ENCODE measurements at places on chromosomes 12 and 14. TPM values are rescaled to one million over a fixed set of nuclear protein-coding genes. Genes with fewer than 3 reads are reported as not detected.
A peak's percentile ranks its signal among the peaks of the same experiment; 100 is the strongest.

GPRC5D gene
- total RNA-seq, result not detected

CIROP gene
- total RNA-seq, result not detected

DLGAP5 gene
- not detected for total RNA-seq

PDZRN4 gene
- 2.1 TPM for total RNA-seq

TRHDE gene
- 0.77 TPM for total RNA-seq

GLIPR1L1 gene
- not detected for total RNA-seq

RDH12 gene
- not detected for total RNA-seq

- no peak for DNase-seq
Observed at GRCh38 chr14:104462651-104463630, 116.6 kb upstream of the C14orf180 start.

- DNase-seq, result no peak
Observed at GRCh38 chr14:93114068-93114710, 1.5 kb downstream of the ITPK1 start.

DNA sequence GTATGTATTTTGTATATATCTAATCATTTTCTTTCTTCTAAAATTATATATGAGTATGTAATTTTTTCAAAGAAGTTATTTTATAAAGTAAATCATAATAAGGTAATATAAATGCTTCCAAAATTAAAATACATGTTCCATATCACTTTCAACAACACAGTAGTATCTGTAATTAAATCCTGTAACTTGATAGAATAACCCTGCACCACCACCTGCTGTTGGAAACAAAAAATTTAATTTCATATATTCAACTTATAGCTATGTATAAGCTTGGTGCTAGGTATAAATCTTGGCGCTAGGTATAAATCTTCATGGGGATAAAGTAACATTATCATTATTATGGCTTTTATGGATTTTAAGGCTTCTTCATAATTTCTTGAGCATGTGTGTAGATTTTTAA, 149.7 kb upstream of the DCN start:
- DNase-seq, result no peak

DNA sequence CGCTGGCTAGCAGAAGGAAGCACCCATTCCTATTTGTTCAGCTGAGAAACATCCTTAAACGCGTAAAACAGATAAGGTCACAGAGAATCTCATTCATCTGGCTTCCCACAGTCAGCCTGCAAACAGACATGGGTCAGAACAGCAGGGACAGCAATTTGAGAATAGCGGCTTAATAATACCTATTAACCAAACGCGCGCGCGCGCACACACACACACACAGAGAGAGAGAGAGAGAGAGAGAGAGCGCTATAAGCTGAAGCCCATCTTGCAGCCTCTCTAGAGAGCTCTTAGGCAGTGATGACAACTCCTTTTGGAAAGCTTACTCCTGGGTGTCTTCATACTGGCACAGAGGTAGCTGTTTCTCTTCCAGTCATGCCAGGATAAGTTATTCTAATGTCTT, 26.4 kb downstream of the TMEM132D start:
- no peak for DNase-seq

- DNase-seq, result no peak
Observed at GRCh38 chr14:55239320-55239719, 31.9 kb upstream of the FBXO34 start.

DNA sequence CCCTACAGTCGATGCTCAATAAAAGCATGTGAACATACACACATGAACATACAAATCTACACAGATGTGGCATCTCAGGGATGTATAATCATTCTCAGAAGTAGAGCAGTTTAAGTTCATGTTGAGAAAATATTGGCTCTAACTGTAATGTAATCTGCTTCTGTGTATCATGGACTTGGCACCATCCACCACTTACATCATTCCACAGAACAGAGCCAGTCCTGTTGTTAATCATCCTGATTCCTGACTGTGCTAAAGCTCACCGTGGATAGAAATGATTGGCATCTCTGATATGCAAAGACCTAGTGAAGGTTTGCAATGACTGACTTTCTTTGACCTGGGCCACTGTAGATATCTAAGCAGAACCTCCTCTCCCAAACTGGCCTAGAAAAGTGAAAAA, 1141.3 kb downstream of the BCL11B start:
- no peak for DNase-seq

DNA sequence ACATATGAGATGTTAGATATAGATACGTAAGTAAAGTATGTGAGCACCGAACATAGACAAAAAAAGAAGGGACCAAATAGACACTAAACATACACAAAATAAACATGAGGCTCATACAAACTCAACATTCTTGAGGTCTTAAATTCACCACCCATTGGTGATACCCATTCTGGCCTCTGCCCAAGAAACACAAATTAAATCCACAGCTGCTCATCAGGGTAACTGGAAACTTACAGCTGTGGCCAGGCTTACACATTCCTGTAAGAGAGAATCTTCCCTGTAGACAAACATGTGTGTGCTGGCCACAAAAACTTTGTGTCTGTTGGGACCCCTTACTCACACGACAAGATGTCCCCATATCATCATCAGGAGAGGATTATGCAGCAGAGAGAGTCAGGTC, 22.4 kb downstream of the MAGOHB start:
- no peak for DNase-seq

DNA sequence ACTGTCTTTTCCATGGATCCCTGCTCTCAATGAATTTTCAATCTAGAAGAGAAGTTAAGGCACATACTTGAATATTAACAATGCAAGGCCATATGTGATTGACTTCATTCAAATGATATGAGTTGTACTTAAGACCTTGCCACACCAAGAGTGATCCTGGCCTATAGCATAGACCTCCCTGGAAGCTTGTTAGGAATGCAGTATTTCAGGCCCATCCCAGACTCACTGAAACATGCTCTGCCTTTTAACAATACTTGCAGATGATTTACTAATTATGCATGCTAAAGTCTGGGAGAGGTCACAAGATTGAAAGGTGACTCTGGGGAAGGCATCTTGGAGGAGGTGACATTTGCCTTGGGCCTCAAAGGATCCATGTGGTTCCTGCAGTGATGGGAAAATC, 43.2 kb downstream of the RFX4 start:
- no peak for DNase-seq

DNA sequence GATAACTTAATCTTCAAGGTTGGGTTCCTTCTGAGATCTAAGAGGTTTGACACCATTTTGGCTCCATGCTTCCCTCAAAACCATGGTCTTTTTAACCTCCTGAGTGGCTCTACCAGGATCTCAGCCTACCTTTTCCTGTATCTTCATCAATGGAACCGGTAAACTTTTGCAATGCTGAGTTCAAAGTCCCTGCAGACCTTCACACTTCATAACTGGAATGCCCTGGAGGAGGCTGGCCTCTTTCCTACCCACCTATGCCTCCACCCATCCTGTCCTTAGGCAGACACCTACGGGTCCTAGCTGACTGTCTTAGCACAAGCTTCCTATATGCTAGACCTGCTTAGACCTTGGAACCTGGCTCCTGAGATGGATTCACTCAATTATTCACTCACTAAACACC, 89.5 kb upstream of the EEA1 start:
- no peak for DNase-seq

- DNase-seq, result no peak
Observed at GRCh38 chr14:67881225-67881624, 61.6 kb downstream of the RAD51B start.

DNA sequence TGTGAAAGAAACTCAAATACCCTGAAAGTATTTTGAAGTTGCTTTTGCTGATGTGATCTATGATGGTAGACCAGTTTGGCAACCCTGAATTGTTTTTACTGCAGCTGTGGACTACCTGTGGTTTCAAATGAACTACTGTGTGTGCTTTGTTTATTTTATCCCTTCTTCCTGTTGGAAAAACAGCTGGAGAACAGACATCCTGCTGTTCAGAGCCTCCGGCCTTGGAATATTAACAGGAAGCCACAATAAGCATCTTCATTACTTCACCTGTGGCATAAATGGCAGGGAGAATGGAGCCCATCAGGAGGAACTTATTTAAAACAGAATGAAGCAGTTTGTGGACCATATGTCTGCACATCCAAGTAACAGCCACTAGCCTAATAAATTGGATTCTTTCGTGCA, 104.8 kb downstream of the DUSP6 start:
- no peak for DNase-seq

DNA sequence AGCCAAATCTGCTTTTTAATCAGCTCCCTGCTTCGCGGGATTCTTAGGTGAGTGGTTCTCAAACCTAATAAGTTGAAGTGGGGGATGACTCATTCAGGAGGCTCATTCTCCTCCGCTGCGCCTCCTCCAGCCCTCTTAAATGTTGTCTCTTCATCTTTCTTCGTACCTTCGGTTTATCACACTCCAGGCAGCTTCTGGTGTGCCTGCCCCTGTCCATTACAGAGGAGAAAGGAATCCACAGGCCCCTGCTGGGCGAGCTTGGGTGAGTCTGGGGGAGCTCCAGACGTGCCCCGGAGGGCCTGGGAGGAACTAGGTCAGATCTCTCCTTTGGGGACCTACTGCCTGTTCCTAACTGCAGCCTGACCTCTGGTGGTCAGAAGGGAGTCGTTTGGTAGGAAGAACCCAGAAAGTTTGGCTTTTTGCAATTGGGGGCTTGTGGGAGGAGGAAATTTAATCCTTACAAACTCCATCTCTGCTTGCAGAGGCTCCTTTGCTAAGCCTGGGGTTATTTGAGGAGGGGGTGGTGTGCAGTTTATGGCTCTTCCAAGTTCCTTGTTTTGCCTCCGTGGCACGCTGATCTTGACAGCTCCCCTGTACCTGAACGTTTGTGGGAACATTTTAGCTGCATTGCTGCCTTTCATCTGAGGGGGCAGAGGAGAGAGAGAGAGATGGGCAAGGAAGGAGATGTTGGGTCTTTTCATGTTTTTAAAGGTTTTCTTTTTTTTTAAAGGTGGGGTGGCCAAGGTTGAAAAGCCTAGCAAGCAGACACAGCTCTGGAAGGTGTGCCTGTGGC, 84.1 kb upstream of the GNG2 start:
- peak; percentile 75 for DNase-seq

DNA sequence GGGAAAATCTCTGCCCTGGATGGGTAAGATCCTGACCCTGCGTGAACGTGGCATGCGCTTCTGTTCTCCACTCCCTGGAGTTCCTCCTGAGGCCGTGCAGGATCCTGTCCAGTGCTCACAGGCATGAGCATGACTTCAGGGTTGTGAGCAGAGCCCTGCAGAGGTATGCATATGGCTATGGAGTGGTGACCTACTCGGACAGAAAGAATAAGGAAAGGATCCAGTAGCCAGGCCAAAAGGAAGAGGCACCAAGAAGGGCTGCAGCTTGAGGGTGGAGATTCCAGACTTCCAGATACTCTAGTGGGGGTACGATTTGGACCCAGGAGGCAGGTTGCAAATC, 20.8 kb upstream of the CD27 start:
- DNase-seq, result no peak

GRCh38 chr12:107594995-107595394, 90.6 kb upstream of the PWP1 start:
- DNase-seq, result no peak

DNA sequence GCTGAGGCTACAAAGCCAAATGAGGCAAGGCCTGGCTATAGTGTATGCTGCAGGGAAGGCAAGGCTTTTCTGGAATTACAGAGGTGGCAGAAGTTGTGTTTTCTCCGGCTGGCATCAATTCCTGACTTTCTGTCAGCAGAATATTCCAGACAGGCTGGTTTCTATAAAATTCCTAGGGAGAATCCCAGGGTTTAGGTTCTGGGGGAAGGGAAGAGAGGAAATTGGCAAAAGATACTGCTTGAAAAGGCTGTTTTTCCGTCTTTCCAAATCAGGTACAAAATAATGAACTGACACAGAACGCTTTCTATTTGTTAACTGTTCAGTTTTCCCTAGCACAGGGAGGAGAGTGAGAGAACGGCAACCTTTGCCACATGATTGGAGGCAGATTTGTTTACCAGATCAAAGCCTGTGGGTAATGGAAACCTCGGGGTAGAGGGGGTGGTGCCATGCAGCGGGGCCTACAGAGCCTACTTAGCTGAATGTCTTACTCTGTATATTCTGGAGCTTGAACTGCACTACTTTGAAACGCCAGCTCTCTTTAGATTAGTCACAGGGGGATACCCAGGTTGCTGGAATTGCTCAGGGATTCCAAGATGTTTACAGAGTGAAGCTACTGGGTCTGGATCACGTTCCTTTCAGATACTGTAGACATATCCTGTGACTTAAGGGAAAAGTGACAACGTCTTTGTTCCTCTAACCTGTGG, 65.8 kb upstream of the DACT1 start:
- DNase-seq, result no peak

DNA sequence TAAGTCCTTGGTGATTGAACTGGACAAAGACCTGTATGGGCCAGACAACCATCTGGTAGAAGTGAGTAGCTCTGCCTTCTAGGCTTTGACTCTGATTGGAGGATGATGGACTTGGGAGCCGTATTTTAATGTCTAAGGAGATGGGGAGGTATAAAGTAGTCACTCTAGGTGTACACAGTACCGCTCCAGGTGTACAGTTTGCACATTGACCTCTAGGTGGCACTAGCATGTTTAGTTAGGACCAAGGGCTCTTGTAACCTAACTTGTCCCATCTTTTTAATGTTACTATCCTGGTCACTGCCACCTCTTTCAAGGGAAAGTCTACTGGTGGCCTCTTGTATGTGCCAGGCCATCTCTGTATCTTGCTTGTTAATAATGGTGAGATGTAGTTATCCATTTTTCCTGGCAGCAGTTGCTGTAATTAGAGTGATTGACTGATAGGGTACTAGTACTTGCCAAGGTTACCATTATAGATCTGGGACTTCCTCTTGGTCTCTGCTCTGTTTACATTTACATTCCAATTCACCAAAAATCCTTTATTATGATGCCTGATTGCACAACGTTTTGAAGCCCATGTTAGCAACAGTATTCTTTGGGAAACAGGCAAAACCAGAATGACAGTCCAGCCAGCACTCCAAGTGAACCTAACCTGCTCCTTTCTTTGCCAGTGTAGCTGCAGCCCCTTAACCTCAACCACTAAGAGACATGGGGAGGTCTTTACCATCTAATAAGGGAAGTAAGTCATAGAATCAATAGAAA, 3.6 kb downstream of the SMARCD1 start:
- DNase-seq, result no peak

GRCh38 chr14:65794674-65795279, 382.2 kb downstream of the FUT8 start:
- no peak for DNase-seq

- no peak for DNase-seq
Observed at GRCh38 chr14:95273001-95273978, 46.4 kb downstream of the CLMN start.

GRCh38 chr14:70186900-70187451, 1.8 kb downstream of the SLC8A3 start:
- DNase-seq, result no peak

- DNase-seq, result no peak
Observed at GRCh38 chr12:92223481-92223880, 77.8 kb upstream of the BTG1 start.
